ENCODE measurements at places on chromosomes 13 and 19.
A peak's percentile ranks its signal among the peaks of the same experiment; 100 is the strongest.

DNA sequence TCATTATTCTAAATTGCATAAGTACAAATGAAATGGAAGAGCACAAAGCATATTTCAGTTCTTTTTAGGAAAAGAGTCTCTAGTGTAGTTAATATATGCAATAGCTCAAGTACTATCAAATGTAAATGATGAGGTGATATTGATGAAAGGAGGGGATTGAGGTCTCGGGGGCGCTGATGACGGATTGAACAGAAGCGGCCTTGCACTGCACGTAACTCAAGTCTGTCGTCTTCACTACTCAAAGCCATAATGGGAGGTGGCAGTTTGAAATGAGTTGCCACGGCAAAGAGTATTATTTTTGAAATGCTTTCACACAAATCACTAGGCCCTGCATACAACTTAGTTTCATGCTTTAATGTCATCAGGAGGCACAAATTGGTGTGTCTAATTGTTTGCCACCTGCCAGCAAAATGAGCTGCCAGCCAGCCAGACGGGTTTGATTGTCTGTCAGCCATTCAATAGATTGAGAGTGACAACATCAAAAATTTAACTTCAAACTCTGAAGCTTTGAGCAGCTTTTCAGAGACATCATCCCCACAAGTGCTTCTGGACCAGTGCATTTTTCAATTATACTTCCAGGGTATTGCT lies 256.6 kb downstream of the NBEA start:
- DNase-seq = no peak

GRCh38 chr19:2476451-2477140 lies 669 bp downstream of the GADD45B start:
- no peak for DNase-seq

DNA sequence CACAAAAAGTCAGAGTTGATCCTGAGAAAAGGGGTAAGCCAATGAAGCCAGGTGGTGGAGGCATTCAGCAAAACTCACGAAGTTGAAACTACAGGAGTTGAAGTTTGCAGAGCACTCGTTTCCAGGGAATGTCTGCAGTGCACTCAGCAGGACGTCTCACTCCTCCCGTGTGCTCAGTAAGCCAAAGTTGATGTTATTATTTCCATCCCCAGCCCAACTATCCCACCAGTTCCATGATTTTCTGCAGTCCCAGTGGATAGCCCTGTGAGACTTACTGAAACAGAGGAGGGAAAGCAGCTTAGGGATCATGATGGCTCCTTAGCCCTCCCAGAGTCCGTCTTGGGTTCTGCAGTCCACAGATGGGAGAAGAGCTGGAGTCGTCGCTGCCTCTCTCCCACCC lies at the start of gene TARM1:
TSS of gene TARM1 (minus strand) at position 334 of the 400 bp plus-strand sequence. CDS start at position 309, 25 bp downstream.
- DNase-seq = no peak

GRCh38 chr19:797528-798414 lies 519 bp downstream of the PTBP1 start:
- DNase-seq = no peak

- no peak for DNase-seq
These were observed 1485.3 kb downstream of the PCDH9 start for GRCh38 chr13:65744836-65745235.

DNA sequence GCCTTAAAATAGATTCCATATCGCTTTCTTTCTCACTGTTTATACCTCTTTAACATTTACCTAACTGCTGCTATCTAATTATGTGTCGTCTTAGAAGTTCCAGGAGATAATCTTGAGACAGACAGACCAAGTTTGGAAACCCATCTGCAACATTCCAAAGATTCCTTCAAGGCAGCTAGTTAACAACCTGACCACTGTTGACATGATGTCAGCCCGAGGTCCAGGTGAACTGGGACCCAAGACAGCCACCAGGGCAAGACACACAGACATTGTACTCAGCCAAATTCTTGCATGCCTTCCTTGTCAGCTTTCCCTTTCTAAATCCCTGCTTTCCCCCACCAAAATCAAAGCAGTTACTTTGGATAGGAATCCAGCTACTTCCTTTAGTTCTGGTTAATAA lies 1476.5 kb upstream of the PRR20A start:
- DNase-seq = no peak

DNA sequence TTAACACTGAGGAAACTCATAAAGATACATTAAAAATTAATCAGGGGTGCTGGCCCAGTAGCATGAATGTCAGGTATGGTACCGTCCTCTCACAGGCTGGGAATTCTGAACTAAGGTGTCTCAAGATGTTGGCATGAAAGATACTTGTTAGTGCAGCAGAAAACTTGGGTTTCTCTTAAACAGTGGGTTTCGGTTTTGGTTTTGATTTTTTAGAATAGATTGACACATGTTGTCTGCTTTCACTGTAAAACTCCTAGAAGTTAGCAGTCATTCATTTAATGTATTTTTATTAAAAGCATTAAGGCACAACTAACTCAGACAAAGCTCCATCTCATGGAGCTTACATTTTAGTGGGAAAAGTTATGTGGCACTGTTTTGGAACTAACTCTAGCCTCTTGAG lies 3.5 kb upstream of the OBI1 start:
- DNase-seq = no peak

- no peak for DNase-seq
These were observed 717.9 kb downstream of the UQCRFS1 start for GRCh38 chr19:28495046-28495445.

DNA sequence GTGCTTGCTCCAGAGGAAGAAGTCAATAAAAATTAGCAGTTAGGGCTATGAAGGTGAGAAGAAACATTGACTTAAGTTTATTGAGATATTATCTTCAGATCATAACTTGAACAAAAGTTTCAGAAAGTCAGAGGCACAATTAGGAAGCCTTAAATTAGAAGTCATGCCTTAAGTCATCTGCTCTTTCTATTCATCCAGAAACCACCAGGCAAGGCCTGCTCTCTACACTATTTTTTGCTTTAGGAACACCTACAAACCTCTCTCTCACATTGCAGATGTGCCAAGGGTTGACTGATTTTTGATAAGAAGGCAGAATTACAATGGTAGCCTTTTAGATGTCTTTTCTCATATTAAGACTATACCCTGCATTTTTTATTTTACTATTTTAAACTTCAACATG lies 268.7 kb downstream of the SPRY2 start:
- no peak for DNase-seq

- no peak for DNase-seq
These were observed 35.7 kb downstream of the TSKS start for GRCh38 chr19:49727217-49728030.

DNA sequence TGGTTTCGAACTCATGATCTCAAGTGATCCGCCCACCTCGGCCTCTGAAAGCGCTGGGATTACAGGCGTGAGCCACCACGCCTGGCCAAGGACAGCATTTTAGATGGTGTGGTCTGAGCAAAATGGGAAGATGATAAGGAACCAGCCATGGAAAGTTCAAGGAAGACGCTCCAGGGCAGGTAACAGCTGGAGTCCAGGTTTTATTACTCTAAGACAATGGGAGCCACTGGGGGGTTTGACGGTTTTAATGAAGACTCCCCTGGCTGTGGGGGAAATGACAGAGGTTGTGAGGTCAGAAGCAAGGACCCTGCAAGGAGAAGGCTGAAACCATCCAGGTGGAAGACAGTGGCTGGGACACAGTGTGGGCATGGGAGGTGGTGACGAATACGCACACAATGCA lies 20.9 kb downstream of the PRKD2 start:
- DNase-seq = no peak

- no peak for DNase-seq
These were observed at the start of gene DAZAP1 for GRCh38 chr19:1407528-1408299. TSS of gene DAZAP1 (plus strand) at chr19:1407586. CDS start at chr19:1407774, 188 bp downstream.

GRCh38 chr19:52094526-52095130 lies 937 bp downstream of the ZNF841 start:
- DNase-seq = no peak

DNA sequence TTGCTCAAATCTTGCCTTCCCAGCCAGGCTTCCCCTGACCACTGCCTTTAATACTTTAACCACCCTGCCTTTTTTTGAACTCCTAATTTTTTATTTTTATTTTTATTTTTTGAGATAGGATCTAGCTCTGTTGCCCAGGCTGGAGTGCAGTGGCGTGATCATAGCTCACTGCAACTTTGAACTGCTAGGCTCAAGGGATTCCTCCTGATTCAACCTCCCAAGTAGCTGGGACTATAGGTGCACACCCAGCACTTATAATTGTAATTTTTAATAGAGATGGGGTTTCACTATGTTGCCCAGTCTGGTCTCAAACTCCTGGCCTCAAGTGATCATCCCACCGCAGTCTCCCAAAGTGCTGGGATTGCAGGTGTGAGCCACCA lies 21.7 kb upstream of the FBXO27 start:
- no peak for DNase-seq

DNA sequence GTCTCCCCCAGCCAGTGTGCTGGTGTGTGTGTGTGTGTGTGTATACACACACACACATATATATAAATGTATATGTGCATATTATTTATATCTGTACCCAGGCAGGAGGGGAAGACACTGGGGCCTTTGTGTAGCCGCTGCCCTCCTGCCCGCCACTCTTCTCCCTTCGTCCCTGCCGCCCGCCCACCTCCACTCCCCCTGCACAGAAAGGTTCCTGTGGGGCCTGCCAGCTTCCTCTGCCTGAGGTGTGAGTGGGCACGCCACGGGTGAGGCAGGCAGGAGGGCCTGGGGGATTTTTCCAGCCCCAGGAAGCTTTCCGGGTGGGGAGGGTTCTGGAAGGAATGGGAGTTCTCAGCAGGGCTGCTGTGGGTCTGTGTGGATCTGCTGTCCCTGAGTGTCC lies 6.9 kb downstream of the IRF2BP1 start:
- DNase-seq = no peak

DNA sequence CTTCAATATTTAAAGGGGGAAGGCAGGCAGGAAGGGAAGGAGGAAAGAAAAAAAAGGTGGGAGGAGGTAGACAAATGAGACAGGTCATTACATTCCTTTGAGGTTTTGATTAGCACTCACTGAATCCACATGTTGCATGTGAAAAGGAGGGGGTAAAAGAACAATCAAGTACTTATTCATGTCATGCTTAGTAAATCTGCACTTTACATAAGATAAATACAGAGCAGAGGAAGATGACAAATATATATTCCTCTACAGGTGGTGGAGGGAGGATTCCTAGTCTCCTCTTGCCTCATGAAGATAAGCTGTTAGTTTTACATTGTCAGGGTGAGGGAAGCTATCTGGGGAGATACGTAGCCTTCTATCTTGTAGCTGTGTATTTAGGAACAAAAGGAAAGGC lies 1645.4 kb upstream of the SPRY2 start:
- DNase-seq = no peak

GRCh38 chr19:17872251-17873001 lies 681 bp downstream of the SLC5A5 start:
- DNase-seq = no peak

- no peak for DNase-seq
These were observed 454.7 kb upstream of the TSHZ3 start for GRCh38 chr19:31803835-31804446.

- no peak for DNase-seq
These were observed 5.9 kb upstream of the GPR18 start for GRCh38 chr13:99264051-99264450.

GRCh38 chr19:45153339-45154063 lies 7.3 kb downstream of the NKPD1 start:
- no peak for DNase-seq

DNA sequence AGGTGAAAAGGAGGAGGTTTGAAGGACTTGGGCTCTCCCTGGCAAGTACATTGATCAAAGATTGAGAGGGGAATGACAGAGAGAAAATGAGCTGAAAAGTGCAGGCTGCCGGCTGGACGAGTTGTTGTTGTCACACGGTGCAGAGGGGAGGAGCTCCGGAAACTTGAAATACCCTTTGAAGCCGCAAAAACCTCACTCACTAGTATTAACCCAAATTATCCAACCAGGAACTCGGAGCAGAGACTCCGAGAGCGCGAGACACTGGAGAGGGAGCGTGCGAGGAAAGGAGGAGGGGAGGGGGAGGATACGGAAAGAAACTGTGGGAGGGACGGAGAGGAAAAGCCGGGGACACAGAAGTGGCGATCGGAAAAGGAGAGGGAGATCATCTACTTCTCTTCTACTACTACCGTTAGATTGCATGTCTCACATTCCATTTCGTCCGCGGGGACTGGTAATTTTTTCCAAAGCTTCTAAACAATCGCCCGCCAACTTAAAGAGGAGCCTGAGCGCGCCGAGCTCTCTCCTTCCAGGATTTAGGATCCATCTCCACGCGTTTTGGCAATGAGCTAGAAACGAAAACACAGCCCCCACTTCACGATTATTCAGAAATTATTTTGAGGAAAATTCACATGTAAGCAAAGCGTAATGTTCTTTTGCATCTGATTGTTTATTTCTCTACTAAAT lies at the start of gene DACH1:
TSS of gene DACH1 (minus strand) at position 74 of the 684 bp plus-strand sequence.
- DNase-seq = peak; percentile 23

DNA sequence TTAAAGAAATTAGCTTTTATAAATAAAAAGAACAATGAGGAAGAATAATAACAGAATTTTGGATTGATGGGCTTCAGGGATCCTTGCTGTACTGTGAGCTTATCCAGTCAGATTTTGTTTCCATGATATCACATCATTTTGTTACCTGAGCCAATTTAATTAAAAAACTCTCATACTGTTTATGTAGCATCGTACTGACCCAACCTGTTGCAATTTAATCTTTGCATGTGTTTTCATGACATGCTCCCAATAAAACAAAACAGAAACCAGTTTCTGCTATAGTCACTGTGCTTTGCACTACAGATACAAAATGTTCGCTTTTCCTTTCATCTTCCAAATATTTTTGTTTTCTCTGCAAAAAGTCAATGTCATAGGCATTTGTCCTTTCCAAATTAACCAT lies 109.7 kb upstream of the RNF113B start:
- DNase-seq = no peak

DNA sequence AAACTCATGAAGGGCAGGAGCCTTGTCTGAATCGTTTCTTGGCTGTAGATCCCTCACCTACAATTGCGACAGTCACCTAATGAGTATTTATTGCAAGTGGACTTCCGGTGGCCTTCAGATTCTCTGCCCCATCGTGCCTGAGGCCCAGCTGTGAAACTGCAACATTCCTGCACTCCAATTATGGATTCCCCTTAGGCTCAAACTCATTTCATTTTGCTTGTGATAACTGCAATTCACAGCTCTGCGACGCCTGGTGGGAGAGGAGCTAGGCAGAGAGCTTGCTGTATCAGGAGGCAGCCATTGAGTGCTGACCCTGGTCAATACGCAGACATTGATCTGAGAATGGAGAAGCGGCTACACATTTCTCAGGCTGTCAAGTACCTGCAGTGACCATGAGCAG lies 59.0 kb downstream of the CCDC70 start:
- DNase-seq = no peak

GRCh38 chr13:47129461-47129860 lies 232.6 kb upstream of the HTR2A start:
- no peak for DNase-seq

GRCh38 chr13:104854698-104855097 lies 1680.8 kb downstream of the EFNB2 start:
- no peak for DNase-seq
